LHCN-M2 (cell line): ENCODE measurements at places on chromosomes 3 and 15. TPM values are rescaled to one million over a fixed set of nuclear protein-coding genes. Genes with fewer than 3 reads are reported as not detected.

PPP1R14D gene
- total RNA-seq: not detected in 2 replicates

ATP8B4 gene
- total RNA-seq: 1.0 and 4.6 TPM in 2 replicates

PP2D1 gene
- total RNA-seq: not detected in 2 replicates

CCK gene
- total RNA-seq: not detected in 2 replicates
